ENCODE measurements at places on chromosomes 1 and 21.

GRCh38 chr21:31316488-31317169 lies 27.4 kb downstream of the TIAM1 start:
- no peak for DNase-seq

GRCh38 chr21:26739189-26739588 lies 106.0 kb downstream of the ADAMTS1 start:
- no peak for DNase-seq

GRCh38 chr1:201329286-201329685 lies 46.0 kb downstream of the PKP1 start:
- no peak for DNase-seq

DNA sequence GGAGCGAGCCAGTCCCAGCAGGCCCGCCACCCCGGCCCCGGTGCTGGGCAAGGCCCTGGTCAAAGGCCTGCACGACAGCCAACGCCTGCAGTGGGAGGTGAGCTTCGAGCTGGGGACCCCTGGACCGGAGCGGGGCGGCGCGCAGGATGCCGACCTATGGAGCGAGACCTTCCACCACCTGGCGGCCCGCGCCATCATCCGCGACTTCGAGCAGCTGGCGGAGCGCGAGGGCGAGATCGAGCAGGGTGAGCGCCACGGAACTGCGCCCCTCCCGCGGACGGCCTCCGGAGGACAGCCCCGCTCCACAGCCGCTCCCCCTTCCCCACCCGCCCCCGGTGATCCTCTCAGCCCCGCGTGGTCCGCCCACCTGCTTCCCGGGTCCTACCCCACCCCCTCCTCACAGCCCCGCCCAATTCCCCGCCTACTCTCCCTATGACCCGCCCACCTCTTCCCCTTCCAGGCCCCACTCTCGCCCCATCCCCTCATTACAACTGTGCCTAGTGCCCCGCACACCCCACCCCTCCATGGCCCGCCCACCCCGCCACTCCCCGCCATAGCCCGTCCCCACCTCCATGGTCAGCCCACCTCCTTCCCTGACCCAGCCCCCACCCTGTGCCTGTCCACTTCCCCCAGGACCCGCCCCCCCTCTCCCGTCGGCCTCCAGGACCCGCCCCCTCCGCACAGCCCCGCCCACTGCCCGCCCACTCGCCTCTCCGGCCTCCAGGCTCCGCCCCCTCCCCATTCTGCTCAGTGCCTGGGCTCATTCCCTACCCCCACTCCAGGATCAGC lies 52.7 kb downstream of the VWA5B1 start:
- DNase-seq: no peak

DNA sequence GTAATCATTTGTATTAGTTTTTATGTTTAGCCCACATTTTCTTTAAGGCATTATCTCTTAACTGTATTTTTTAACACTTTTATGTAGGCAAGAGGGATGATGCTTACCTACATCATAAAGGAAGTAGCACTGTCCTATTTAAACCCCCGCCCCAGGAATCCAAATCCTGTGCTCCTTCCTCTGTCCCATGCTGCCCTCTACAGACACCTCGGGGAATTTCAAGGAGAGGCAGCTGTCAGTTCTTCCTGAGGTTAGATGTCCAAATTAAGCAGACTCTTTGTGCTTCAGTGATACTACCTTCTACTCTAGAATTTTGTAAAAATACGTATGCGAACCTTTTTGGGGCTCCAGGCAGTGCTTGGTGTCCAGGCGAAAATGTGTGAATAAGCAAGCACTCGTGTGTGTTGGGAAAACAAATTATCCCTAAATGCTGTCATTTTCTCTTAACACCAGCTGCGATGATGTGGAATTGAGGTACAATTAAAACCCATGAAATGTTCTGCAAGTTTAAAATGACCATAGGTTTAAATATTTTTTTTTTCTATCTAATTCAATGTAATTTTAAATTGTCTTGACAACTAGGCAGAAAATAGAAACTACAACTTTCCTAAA lies 19.2 kb downstream of the CRCT1 start:
- no peak for DNase-seq
